ENCODE measurements at places on chromosomes 12 and 14. TPM values are rescaled to one million over a fixed set of nuclear protein-coding genes. Genes with fewer than 3 reads are reported as not detected.

Gene MDGA2
- total RNA-seq = 0.41 TPM

Gene NUBPL
- total RNA-seq = 16.2 TPM

Gene PKP2
- total RNA-seq = 7.6 TPM

Gene ZDHHC22
- total RNA-seq = not detected

Gene KRT2
- not detected for total RNA-seq

Gene BMP4
- total RNA-seq = 11.2 TPM

Gene SLC15A4
- 32.4 TPM for total RNA-seq

Gene NOVA1
- 15.0 TPM for total RNA-seq

Gene SLC39A2
- total RNA-seq = not detected

Gene FITM1
- 1.3 TPM for total RNA-seq

Gene GPX2
- 8.4 TPM for total RNA-seq

- DNase-seq = no peak
Observed at GRCh38 chr12:101838628-101839323, 8.0 kb upstream of the GNPTAB start.

DNA sequence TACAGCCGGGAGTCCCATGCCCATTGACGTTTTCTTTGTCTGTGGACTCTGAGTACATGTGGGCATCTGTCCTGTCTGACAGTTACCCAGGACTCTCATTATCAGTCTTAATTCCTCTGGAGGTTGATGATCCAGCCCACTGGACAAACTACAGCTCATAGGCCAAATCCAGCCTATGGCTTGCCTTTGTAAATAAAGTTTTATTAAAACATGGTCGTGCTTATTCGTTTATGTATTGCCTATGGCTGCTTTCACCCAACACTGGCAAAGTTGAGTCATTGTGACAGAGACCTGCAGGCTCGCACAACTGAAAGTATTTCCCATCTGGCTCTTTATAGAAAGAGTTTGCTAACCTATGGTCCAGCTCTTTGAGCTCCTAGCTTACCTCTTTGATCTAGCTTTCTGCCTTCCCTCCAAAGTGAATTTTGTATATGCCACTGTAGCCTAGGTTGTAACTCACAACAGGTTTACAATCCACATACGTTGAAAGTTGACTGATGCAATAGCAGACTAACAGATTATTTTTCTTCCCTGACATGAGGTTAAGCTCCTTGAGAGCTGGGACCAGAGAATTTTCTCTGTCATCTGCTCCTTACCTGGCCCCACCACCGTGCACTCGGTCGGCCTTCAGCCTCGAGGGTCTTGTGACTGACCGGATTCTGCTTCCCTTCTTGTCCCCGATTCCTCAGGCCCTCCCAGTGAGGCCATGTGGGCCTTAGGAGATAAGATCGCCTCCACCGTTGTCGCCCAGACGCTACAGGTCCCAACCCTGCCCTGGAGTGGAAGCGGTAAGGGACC lies 57.3 kb downstream of the ACACB start:
- DNase-seq = no peak

- DNase-seq = no peak
Observed at GRCh38 chr12:32450768-32451167, 51.4 kb downstream of the FGD4 start.

GRCh38 chr14:85334316-85334715 lies 195.6 kb upstream of the FLRT2 start:
- DNase-seq = no peak

DNA sequence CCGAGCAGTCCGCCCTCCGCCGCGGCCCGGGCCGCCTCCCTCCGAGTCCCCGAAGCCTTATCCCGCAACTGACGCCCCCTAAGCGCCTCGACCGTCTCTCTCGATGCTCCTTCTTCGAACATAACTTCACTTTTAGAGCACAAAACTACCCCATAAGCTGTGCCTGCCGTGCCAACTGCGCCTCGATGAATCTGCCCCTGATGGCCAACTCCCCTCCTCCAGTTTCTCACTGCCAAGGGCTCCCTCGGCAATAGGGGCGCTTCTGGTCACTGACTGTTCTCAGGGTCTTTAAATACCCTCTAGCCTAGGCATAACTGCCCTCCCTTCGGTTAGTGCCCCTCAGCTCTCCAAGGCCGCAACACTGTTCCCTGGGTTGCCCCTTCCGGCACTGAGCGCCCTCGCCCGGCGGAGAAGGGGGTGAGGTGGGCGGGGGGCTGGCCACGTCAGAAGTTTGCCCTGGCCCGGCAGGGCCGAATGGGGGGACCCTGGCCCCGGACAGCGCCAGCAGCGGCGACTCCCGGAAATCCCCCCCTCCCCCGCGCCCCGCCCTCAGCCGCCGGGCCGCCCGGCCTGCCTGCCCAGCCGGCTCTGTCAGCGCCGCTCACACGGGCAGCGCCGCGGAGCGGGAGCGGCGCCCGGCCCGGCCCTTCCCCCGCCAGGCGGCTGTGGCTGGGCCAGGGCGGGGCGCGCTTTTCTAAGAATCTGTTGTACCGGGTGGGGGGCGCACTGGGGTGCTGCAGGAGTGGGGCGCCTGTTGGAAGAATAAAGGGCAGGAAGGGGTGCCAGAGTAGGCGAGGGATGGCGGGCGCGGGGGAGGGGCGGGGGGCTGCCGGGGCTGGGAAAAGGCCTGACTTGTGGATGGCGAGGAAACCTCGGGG lies 10.6 kb downstream of the RARG start:
- peak; percentile 89 for DNase-seq

DNA sequence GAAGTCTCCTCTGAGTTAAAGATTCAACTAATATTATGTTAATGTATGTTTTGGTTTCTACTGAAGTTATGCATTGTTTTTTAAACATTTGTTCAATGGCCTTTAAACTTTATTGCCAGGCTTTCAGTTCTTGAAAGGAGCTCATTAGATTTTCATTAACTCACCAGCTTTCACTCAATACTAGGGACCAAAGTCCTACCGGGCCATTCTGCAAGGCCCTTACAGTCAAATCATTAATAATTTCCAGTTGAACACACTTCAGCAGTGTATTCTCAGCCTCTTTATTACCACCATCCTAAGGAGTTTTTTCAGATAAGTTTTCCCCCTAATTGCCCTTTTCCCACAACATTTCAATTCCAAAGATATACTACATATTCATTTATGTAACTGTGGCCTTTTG lies 409.2 kb downstream of the DIO2 start:
- DNase-seq = no peak

- no peak for DNase-seq
Observed at GRCh38 chr12:62129291-62129690, 130.9 kb upstream of the USP15 start.

- no peak for DNase-seq
Observed at GRCh38 chr12:93954166-93955112, 193.9 kb upstream of the PLXNC1 start.

GRCh38 chr14:90692826-90693225 lies 123.4 kb downstream of the TTC7B start:
- DNase-seq = no peak

DNA sequence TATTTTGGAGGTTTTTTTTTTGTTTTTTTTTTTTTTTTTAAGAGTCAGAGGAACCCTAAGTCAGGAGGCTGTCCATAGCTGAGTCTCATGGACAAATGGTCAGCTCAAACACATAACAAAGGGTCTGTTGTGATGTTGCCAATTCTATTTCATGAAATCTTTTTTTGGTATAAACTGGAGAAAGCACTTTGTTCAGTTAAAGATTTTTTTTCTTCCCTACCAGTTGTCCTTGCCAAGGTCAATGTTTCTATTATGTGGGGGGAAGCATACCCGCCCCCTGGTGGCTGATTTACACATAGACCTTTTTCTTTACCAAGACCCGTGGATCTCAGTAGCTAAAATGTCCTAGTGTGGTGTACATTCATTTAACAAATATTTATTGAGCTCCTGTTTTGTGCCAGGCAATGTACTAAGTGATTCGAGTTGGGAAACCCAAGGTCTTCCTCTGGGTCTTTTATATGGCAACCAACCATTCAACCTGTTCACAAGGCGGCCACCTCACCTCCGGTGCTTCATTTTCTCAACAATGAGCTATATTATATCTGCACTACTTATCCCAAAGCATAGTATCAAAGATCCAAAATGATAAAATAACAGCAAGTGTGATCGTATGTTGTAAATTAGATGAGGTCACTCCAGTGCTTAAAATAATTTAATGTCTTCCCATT lies 214.5 kb downstream of the PAH start:
- DNase-seq = peak; percentile 51

GRCh38 chr12:75603475-75603874 lies 92.1 kb upstream of the KRR1 start:
- DNase-seq = no peak

GRCh38 chr12:73950507-73950906 lies 587.1 kb upstream of the ATXN7L3B start:
- no peak for DNase-seq

DNA sequence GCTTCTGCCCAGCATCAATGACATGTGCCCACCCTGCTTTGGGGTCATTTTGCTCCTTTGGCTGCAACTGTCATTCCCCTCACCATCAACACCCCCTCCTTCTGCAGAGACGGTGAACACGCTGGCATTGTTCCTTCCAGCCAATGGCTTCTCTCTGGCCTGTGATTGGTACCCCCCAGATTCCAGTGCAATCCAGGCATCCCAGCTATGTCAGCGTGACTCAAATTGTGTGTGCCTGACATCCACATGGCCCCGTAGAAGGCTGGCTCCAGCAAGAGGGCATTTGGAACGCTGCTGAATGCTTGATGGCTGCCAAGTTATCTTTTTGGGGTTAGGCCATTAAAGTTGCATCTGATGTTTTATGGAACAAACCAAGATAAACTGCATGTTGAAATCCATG lies 21.0 kb upstream of the CCND2 start:
- no peak for DNase-seq

GRCh38 chr14:99382071-99382470 lies 98.6 kb downstream of the SETD3 start:
- peak; percentile 32 for DNase-seq

- DNase-seq = no peak
Observed at GRCh38 chr12:75341873-75342272, 7.4 kb downstream of the GLIPR1L1 start.

DNA sequence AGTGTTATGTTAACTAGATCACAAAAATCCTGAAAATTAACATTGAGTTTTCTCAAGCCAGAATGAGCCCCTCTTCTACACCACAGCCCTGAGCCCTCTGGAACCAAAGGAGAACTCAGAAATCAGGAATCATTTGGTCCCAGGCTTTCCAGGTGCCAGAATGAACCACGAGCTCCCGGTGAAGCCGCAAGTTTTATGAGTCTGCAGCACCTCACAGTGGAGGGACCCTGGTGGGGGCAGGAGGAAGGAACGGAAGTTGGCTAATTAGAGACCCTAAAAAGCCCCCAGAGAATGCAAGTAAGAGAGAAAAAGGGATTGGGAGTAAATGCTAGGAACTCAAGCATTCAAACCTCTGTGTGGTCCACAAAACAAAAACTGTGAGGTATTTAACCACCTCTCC lies 52.9 kb upstream of the BCL2L14 start:
- no peak for DNase-seq

GRCh38 chr12:5480938-5481303 lies 49.0 kb downstream of the NTF3 start:
- DNase-seq = peak; percentile 85

DNA sequence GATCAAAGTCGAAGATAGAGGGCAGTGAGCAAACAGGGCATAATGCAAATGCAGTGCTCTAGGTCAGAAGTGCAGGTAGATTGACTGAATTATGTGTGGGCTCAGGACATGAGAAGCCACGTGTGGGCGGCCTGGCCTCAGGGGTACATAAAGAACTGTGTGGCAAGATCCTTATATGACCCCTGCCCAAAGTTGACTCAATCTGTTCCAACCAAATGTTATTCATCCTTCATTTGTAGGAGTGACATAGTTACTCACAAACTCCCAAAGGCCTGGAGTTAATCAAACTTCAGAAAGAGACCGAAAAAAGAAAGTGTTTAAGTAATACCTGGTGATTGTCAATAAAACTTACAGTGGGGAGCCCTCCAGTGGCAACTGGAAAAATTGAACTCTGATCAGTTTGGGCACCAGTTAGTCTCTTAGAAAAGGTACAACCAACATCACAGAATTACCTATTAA lies 150.4 kb upstream of the FAR2 start:
- DNase-seq = no peak

DNA sequence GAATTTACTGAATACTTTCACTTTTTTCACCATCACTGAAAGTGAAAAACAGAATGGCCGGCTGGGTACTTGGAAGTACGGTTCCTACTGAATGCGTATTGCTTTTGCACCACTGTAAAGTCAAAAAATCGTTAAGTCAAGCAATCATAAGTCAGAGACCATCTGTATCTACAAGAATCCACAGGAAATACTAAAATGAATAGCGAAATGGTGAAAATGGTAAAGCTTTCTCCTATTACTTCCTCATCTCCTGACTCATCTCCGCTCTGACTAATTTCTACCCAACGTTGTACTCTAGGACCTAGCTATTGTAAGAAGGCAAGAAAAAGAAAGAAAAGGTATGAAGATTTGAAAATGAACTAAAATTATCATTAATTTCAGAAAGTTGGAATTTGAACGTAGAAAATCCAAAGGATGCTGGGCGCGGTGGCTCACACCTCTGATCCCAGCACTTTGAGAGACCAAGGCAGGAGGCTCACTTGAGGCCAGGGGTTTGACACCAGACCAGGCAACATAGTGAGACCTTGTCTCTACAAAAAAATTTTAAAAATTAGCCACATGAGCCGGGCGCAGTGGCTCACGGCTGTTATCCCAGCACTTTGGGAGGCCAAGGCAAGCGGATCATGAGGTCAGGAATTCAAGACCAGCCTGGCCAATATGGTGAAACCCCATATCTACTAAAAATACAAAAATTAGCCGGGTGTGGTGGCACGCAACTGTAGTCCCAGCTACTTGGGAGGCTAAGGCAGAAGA lies 5.3 kb upstream of the CDCA4 start:
- DNase-seq = no peak

- DNase-seq = no peak
Observed at GRCh38 chr12:107014055-107014454, 27.1 kb upstream of the MTERF2 start.

GRCh38 chr12:39835517-39836489 lies 216.2 kb upstream of the ABCD2 start:
- no peak for DNase-seq

DNA sequence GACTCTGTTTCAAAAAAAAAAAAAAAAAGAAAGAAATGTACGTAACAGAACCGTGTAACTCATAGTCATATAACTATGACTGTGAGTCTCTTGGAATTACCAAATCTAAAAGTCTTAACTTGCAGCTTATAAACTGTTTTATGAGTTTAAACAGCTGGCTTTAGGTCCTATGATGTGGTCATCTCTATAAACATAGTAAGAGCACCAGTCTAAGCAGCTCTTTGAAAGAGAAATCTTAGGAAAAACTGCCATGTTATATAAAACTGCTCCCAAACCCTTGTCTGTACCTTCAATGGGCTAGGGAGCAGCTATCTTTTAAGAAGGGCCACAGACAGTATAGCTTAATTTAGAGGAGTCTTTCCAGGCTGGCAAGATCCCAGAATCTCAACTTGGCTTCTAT lies 115.5 kb upstream of the AEBP2 start:
- DNase-seq = no peak

DNA sequence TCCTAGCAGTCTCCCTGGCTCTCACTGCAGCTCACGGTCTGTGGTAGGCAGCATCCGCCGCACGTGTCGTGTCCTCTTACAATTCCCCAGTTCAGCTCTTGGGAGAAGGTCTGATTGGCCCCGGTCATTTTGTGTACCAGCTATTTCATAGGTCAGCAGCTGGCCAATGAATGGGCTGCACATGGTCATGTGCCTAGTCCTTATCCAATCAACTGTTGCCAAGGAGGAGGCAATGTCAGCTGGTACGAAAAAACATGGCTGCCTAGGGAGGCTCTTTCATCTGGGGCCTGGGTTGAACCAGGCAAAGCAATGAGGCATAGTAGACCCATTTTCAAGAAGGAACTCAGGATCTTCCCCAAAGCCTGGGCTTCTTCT lies 46.1 kb downstream of the RNFT2 start:
- DNase-seq = no peak

All from kidney (tissue), 22 donors.